Eye (tissue), 1 donor: ENCODE measurements at places on chromosomes 12 and 14.

GRCh38 chr14:29738056-29738455 lies 189.6 kb downstream of the PRKD1 start:
- no peak for DNase-seq

- DNase-seq: peak; percentile 4
These were observed 53.9 kb downstream of the METTL25 start for GRCh38 chr12:82412246-82412645.

- peak; percentile 56 for DNase-seq
These were observed 88.3 kb downstream of the IRF2BPL start for GRCh38 chr14:76940021-76940760.

DNA sequence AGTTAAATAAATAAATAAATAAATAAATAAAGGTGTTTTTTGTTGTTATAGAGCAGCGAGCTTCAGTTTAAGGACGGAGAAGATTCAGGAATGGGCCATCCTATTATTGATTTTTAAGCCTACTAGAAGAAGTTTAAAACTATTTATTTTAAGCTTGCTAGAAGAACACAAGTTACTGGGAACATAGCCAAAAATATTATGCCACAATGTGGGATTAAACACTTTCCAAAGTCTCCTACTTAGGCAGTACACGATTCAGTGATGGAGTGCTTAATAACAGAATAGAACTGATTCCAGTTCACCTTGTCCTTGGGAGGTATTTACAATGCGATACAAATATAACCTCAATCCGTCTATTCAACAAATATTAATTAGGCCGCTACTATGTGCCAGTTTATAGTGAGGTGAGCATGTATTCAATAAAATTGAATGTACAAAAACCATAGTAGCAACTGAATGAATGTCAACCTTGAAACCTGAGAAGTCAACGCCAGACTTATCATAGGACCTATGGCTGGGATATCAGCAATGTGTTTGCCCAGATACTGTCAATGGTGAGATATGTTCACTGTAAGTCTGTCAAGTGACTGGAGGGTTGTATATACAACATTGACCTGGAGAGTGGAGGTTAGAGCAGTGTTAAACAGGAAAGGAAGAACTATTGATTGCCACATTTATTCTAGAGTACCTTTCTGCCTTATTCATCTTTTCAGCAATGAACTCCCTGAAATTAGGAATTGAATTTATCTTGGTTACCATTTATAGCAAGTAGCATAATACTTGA lies 486.4 kb downstream of the TMTC2 start:
- no peak for DNase-seq

DNA sequence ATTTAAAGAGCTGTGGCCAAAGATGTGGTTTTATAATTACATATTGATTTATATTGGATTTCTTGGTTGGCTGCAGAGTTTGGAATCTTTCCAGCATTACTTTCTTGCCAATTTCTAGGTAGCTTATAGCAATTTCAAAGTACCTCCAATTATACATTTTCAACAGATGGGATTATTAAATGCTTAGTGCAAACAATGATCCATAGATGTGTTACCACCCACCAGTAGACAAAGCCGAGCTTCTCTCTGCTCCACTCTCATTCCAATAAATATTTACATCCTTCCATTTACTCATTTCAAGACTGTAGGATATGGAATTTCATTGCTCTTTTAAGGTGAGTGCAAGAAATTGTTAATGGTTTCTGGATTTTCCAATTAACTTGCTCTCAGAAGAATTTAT lies 21.6 kb upstream of the TMCC3 start:
- no peak for DNase-seq

GRCh38 chr14:76832503-76832988 lies 6.3 kb downstream of the LRRC74A start:
- DNase-seq: no peak

DNA sequence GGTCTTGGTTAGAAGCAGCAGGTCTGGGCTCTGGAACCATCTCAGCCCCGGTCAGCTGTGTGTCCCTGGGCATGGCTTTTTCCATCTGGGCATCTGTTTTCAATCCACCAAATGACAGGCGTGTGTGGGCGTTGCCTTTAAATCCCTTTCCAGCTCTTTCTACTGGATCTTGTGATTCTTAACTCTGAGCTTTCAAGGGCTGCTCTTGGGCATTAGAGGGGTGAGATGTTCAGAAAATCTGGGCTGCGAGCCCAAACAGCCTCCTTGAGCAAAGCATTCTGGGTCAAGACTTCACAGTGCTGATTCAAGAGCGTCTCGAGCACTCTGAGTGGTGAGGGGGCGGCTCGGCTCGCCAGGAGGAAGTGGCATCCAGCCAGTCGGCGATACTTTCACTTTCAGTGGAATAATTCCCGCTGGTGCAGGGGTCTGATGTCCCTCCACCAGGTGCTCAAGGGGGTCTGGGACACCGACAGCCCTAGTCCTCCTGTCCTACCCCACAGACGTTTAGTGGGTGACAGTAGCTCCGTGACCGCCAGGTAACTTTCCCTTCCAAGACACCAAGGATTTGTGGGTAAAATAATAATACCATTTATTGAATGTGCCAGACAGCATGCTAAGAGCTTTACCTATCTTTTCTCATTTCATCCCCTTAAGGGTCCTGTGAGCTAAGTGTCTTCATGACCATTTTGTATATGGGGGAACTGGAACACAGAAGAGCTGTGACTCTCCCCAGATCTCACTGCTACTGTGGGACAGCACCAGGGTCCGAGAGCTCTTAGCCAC lies 114.0 kb downstream of the PLXNC1 start:
- peak; percentile 79 for DNase-seq

DNA sequence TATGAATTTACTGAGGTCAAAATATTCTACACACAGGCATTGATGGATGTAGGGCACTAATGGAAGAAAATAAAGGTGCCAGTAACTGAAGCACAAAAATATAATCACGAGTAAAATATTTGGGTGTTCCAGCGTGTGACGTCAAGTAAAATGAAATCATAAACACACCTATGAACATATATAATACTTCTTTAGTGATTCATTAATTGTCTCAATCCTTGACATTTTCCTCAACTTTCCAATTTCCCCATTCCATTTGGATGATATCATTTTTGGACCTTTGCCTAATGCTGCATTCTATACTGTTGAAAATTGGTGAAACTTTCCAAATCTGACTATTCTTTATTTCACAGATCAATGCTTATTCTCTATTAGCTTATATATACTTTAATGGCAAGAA lies 649.3 kb downstream of the GALC start:
- DNase-seq: no peak
